Stimulated activated CD4-positive, alpha-beta T cell treated with anti-CD3 and anti-CD28 coated beads, Interleukin-12 subunit alpha, Interleukin-12 subunit beta, amount 100 ng/mL, for 24 hours (primary cell): ENCODE measurements at places on chromosomes 3 and 15.

GRCh38 chr3:31562525-31562924 is 29.8 kb downstream of the STT3B start:
- no peak for DNase-seq

GRCh38 chr3:17508180-17508752 is 234.2 kb downstream of the TBC1D5 start:
- no peak for DNase-seq

DNA sequence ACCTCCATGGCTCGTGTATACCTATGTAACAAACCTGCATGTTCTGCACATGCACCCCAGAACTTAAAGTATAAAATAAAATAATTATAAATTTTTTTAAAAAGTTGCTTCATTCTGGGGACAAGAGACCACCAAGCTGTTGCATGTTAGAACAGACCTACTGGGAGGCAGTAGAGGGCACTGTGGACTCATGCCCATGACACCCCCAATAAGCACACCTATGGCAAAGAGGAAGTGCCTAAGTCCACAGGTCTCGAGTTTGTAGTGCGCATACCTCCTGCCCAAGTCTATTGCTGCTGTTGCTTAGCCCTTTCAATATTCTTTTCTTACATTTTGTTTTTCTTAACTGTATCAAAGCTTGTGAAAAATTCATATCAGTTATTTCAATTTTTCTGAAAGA is 267.9 kb upstream of the THBS1 start:
- DNase-seq, result no peak

DNA sequence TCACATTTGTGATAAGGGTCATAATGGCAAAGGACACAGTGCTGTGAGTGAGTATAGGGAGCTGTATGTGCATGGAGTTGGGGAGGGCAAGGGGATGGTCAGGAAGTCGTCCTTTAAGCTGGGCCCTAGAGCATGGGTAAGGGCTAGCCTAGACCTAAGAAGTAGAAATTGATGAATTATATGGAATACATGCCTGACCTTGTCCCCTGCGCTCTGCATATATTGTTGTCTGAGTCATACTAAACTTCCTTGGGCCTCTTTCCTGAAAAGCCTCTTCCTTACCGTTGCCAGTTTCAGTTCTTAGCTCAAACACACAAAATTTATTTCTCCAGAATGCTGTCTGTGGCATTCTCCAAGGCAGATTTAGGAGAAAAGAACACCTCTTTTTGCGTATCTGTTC is 4.6 kb downstream of the SNRK start:
- no peak for DNase-seq

DNA sequence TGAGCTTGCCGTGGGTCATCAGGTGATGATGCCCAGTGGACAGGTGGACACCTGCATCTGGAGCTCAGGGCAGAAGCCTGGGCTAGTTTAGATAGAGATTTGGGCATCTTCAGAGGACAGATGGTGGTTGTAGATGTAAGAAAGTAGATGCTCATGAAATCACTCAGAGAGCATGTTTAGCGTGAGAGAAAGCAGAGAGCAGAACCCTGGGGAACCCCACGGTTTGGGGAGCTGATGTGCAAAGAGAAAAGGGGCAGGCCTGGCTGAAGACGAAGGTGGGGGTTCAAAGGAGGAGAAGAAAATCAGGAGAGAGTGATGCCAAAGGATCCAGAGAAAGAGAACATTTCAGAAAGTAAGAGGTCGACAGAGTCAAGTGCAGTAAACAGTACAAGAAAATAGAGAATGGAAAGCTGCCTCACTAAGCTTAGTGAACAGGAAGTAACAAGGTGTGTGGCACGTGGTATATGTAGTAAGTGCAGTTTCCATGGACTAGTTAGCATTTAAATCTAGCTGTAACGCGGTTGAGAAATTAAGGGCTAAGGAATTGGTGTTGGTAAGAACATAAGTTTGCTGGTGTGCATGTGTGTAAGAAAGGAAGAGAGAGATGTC is 13.5 kb downstream of the TIGIT start:
- no peak for DNase-seq

DNA sequence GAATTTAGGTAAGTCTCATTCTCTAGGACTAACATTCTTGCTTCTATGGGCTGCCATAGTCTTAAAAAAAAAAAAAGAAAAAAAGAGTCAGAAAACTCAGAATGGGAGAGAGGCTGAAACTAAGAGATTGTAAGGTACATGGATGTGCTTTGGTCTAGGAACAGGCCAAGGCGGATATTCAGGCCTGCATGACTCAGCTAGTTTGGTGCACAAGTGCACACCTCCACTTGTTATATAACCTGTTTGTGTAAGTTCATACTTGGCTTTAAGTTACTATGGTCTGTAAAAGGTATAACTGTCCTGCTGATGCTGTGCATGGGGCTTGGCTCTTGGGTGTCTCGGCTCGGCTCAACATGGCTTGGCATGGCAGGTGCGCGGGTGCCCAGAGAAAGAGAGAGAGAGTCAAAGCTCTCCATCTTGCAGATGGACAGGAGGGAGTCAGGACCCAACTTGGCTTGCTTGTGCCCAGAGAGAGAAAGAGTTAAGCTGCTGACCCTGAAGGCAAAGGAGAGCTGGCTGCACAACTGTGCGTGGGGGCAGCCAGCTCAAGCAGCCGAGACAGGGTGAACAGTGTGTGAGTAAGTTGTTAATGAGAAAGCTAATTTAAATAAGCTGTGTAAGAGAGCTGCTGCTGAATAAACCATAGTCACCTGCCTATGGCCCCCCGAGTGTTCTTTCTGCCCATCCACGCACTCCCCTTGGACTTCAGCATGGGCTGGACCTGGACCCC is 31.4 kb upstream of the CHRNB4 start:
- DNase-seq, result no peak

- no peak for DNase-seq
These were observed 35.8 kb downstream of the GLDN start for GRCh38 chr15:51377038-51377786.
